Activated naive CD4-positive, alpha-beta T cell (primary cell): ENCODE measurements at places on chromosomes 2 and 18.

GRCh38 chr2:95062242-95063085 is 37.0 kb downstream of the MAL start:
- no peak for DNase-seq

GRCh38 chr2:157269922-157270321 is 12.4 kb downstream of the GALNT5 start:
- DNase-seq, result no peak

- no peak for DNase-seq
Observed at GRCh38 chr2:46329803-46330775, 32.9 kb downstream of the EPAS1 start.

- no peak for DNase-seq
Observed at GRCh38 chr2:51258301-51258700, 226.4 kb upstream of the NRXN1 start.

DNA sequence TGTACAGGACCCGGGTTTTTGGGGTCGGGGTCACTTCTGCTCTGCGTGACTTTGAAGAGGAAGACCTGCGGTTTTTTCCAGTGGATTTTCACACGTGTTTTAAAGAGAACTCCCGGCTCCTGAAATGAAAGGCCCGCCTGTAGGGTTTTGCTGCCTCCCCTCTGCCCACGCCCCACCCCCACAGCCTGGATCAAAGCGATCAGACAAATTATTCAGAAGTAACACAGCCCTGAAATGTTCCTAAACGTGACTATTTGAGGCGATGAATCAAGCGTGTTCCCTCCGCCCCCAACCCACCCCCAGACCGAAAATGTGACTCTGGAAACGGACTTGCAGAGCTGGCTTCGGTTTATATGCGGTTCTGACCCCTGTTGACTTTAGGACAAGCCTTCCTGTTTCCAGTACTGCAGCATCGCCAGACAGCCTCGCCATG is 28.7 kb upstream of the SMIM21 start:
- no peak for DNase-seq
